ENCODE measurements at places on chromosomes 6 and 20.

DNA sequence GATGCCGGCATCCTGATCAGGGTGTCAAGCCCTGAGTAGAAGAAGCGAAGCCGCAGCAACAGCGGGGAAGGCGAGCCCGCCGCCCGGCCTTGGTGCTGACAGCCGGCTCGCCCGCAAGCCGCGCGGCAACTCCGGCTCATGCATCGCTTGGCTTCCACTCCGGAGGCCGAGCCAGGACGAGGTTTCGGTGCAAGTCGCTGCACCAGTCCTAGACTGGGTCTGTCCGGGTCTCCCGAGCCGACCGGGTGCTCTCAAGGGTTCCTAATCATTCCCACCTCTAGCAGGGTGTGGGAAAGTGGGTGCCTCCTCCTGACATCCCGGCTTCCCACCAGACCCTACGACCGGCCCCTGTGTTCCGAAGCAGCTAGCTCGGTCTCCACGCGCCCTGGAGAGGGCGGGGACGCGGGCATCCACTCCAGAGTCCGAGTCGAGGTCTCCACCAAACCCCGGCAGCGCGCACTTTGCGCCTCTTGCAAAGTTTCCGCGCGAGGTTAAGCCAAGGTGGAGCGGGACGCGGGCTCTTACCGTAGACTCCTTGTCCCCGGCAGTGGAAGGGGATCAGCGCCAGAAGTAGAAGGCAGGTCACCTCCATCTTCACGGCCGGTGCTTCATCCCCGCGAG, 1.4 kb downstream of the MDGA1 start:
- peak; percentile 35 for DNase-seq

- no peak for DNase-seq
Observed at GRCh38 chr6:21123507-21124436, 469.8 kb upstream of the SOX4 start.

DNA sequence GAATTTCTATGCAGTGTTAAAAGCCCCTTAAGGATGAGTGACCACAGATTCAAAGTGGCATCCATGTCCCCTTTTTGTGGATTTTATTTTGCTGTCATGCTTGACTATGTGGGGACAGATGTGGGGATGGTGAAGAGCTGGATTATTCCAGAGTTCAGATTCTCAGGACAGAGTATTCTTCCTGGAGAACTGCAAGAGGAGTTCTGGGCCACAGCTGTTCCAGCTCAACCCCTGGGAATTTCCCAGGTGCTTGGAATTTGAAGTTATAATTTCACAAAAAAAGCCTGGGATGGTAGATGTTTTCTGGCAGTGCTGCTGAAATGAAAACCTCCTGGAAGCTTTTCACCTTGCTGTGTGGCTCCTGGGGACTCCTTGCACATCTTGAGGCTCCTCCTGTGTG, 671.8 kb upstream of the MARCKS start:
- DNase-seq, result no peak

GRCh38 chr6:56644366-56644765, 1.7 kb upstream of the DST start:
- DNase-seq, result no peak

GRCh38 chr6:41269716-41270115, 16.8 kb downstream of the TREM1 start:
- DNase-seq, result no peak

DNA sequence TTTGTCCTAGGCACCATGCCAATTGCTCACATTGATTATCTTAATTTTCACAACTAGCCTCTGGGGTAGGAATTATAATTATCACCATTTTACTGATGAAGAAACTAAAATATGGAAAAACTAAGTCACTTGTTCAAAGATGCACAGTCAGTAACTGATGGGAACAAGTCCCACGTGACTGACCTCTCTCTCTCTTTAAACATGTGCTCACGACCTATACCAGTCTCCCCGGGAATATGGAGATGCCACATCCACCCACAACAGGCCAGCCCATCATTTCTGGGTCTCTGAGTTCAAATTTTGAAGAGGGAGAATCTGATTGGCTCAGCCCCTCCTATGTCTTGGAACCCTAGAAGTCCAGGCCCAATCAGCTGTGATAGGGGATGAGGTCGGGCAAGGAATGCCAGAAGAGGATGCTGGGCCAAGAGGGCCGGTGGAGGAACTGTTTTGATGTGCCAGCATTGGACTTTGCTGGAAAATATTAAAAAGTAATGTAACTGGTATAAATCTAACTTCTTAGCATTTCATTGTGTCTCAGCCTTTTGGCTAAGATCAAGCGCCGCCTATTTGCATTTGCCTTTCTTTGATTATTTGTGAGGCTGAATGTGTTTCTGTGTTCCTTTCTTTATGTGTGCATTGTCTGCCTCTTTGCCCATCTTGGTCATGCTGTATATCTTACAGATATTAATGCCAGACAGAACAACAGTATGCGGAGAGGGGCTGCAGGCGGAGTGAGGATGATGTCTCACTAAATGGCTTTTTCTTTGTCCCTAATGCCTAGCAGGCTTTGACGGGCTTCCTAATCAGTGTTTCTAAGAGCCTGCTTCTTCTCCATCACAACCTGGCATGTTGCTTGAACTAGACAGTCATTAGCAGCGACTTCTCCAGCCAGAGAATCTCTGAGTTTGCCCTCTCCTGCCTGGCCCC, 126.6 kb downstream of the VEGFA start:
- DNase-seq, result no peak

- DNase-seq, result no peak
Observed at GRCh38 chr20:11905460-11906179, 12.1 kb upstream of the BTBD3 start.

DNA sequence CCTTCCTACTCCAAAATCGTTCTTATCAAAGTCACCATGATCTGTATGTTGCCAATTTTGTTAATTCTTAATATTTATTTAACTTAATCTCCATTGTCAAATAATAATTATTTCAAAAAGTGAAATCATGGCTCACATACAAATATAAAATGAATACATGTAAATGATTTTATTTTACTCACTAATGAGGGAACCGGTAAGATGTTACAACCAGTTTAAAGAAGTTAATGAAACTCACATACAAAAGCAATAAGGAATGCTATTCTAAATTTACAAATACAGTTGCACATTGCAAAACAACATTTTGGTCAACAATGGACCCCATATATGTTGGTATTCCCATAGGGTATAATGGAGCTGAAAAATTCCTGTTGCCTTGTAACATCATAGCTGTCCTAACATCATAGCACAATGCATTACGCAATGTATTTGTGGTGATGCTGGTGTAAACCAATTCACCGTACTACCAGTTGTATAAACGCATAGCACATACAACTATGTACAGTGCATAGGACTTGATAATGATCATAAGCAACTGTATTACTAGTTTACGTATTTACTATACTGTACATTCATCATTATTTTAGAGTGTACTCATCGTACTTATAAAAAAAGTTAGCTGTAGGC, 6.5 kb upstream of the SLC22A16 start:
- no peak for DNase-seq

DNA sequence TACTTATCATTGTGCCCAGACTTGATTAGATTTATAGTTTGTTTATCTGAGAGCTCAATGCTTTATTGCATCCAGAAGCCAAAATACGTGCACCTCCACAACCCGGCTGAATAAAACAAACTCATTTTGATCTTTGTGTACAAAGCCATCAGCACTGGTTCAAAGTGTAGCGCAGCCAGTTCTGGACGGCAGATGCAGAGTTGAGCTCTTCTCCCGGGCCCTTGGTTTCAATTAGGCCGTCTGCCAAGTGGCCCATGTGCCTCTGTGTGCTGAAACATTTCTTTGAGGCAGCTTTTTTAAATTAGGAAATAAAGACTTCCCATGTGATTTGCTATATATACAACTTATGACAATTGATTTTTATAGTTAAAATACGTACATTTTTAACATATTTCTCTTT, 96.2 kb upstream of the RSPO3 start:
- no peak for DNase-seq

- DNase-seq, result no peak
Observed at GRCh38 chr20:10940941-10941340, 267.1 kb upstream of the JAG1 start.

- DNase-seq, result peak; percentile 68
Observed at GRCh38 chr20:52312132-52312729, 120.7 kb upstream of the ZFP64 start.

GRCh38 chr6:32761072-32761471, 2.3 kb downstream of the HLA-DQB2 start:
- no peak for DNase-seq

DNA sequence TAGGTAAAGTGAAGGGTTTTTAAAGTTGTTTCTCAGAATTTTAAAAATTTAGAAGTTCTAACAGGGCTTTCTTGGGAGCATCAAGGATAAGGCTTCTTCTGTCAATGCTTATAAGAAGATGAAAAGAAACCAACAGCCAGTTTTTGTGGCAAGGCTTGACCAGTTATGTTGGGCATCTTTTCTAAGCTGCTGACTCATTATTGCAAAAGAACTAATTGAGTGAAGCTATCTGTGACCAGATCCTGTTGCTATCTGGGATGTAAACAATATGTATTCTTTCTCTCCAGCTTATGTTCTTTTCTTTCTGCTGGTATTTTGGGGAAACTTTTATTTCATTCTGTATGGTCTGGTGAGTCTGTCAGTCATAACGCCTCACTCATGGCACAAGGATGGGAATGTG, 643.8 kb downstream of the HDGFL1 start:
- no peak for DNase-seq
